ENCODE measurements at places on chromosomes 16 and 17.

GRCh38 chr16:14420721-14421488 lies 209.2 kb downstream of the PARN start:
- DNase-seq, result no peak

GRCh38 chr16:73544826-73545225 lies 496.9 kb upstream of the ZFHX3 start:
- DNase-seq, result no peak

GRCh38 chr16:20799599-20799998 lies 6.7 kb downstream of the ERI2 start:
- no peak for DNase-seq

- DNase-seq, result no peak
Measured at GRCh38 chr16:84398701-84399100, 30.4 kb downstream of the ATP2C2 start.

DNA sequence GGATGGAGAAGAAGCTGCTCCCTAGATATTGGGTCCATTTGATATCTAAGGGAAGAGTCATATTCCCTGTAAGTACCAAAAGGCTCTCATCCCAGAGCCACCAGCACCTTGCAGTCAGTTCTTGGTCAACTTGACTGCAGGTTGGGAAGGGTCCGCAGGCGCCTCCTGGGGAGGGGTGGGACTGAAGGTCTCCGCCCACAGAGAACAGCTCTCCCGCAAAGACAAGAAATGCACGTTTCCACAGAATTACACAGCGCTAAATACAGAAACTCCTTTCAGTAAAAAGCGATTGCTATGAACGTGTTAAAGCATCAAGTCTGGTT lies 864 bp upstream of the CTCF start:
- no peak for DNase-seq

- DNase-seq, result no peak
Measured at GRCh38 chr16:49455181-49455990, 81.8 kb downstream of the C16orf78 start.

GRCh38 chr16:7548796-7549318 lies 216.2 kb downstream of the RBFOX1 start:
- DNase-seq, result no peak

- no peak for DNase-seq
Measured at GRCh38 chr16:47142486-47142820, 1.3 kb downstream of the NETO2 start.

DNA sequence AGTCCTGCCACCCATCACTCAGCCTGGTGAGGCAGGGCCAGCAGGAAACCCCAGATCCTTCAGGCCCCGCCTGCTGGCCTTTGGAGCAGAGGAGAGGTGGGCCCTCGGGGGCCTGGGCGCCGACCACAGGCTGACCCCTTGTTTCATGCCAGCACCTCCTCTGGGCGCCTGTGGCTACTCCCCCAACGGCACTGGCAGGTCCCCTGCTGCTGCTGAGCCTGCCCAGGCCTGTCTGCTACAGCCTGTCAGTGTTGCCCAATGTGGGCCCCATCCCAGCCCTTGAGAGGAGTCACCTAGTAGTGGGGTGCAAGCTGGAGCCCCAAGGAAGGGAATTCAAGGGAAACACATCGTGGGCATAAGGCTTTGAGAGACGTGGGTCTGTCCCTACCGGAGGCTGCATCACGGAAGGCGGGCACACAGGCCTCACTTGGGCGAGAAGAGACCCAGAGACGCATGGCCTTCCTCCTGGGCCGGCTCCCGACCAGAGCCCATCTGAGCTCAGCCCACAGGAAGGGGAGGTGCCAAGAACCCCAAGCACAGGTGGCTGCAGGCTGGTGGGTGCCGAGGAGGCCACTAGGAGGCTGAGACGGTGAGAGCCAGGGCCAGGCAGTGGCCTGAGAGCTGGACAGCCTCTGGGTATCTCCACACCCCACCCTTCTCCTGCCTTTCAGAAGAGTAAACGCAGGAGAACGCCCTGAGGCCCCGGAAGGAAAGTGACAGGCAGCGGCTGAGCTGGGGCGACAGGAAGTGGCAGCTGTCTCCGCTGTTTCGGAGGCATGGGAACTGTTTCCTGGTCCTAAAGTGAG lies 8.0 kb upstream of the FASN start:
- peak; percentile 30 for DNase-seq

- DNase-seq, result no peak
Measured at GRCh38 chr16:73051961-73052360, 4.0 kb upstream of the ZFHX3 start.

- no peak for DNase-seq
Measured at GRCh38 chr16:7421578-7421977, 88.9 kb downstream of the RBFOX1 start.
